ENCODE measurements at places on chromosomes 7 and 10.

DNA sequence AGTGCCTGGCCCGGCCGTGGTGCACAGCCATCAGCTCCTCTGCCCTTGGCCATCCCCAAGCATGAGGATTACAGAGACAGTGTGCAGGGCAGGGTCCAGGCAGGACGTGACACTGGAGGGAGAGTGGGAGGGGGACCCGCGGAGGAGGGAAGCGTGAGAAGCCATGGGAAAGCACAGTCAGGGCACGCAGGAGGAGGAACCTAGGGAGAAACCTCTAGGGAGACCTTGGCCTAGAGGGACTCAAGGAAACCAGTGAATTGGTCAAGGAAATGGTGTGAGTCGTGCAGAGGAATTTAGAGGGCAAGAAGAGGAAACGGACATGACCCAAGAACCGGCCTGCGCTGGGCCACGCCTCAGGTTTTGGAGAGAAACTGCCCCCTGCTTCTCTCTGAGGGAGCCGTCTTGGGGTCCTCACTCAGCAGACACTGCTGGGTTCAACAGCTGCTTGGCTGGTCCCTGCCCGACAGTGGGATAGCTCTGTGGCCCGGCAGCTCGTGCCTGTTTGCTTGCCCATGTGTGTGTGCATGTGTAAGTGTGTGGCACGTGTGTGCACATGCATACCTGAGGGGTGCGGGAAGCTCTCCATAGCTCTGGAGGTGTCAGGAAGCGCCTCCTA lies 3.2 kb downstream of the OPN4 start:
- no peak for DNase-seq

GRCh38 chr7:51430480-51431086 lies 114.0 kb upstream of the COBL start:
- no peak for DNase-seq

GRCh38 chr10:43226851-43227845 lies 39.7 kb downstream of the RASGEF1A start:
- DNase-seq: no peak

DNA sequence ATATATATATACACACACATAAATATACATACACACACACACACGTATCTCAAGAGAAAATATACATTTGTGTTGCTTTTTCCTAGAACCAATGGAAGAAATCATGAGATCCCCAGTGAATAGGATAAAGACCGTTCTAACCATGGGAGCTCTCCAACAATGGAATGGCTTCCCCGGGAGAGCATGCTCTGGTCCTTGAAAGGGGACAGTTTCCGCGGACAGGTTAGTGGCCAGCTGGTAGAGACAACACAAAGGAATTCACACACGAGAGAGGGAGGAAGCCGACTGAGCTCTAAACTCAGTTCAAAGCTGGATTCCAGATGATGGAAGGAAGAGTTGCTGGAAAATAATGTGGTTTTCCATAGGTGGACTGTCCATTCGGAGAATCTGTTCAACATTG lies 72.7 kb downstream of the SLC37A3 start:
- no peak for DNase-seq

GRCh38 chr7:152870106-152870693 lies 110.6 kb downstream of the ACTR3B start:
- no peak for DNase-seq

- DNase-seq: no peak
These were observed 42.3 kb downstream of the IKZF1 start for GRCh38 chr7:50346545-50347497.

DNA sequence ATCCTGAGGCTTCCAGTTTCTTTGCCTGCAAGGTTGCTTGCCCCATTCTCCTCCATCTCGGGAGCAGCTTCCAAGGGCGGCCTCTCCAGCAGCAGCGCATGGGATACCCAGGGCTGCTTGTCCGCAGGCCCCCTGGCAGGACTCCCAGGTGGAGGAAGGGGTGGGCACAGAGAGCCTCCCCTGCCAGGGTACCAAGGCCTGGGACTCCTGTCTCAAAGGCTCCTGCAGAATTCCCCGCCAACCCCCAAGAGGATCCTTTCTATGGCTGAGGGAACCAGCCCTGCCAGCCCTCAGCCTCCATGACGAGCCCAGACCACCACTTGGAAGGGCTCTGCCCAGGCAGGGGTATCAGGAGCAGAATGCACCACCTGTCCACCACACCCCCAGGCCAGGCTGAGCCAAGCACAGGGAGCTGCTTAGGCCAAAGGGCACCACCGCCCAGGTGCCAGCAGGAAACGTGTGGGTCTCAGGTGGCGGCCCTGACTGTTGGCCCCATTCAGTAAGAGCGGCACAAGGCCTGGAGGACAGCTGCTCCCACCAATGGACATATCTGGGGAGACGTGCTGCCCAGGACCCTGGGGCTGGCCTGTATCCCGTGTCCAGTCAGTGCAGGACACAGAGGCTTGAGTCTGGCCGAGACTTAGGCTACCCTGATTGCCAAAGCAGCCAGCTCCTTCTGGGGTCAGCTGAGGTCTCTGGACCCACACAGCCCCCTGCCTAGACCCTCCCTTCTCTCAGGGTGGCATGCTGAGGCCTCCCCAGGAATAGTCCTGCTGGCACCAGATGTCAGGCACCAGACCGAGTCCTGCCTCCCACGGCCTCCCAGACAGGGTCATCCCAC lies 33.8 kb upstream of the INPP5A start:
- no peak for DNase-seq

GRCh38 chr7:108235451-108236061 lies 105.4 kb upstream of the LAMB4 start:
- DNase-seq: no peak

- DNase-seq: no peak
These were observed 91.6 kb downstream of the DNMBP start for GRCh38 chr10:99917963-99918825.

DNA sequence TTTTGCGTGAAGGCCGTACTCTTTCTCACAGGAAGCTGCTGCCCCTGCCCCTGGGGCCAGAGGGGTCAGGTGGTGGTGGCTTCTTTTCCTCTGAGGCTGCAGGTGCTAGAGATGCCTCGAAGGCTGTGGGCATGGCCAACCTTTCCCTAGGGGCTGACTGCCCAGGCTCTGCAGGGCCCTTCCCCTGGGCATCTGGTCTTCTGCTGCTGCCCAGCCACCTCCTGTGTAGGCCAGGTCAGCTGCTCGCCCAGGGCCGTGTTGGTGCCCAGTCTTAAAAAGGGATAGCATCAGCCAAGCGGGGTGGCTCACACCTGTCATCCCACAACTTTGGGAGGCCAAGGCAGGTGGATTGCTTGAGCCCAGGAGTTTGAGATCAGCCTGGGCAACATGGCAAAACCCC lies 114.3 kb downstream of the FAM53B start:
- no peak for DNase-seq

- no peak for DNase-seq
These were observed 648.1 kb downstream of the ANKRD7 start for GRCh38 chr7:118872568-118872967.

GRCh38 chr10:62025901-62026879 lies 124.7 kb downstream of the ARID5B start:
- DNase-seq: no peak

GRCh38 chr7:122219253-122219865 lies 75.3 kb upstream of the AASS start:
- DNase-seq: no peak

All from GOT3 (cell line).